Activated naive CD8-positive, alpha-beta T cell treated with anti-CD3 and anti-CD28 coated beads, Interleukin-2, amount 10 ng/mL, durations not matched to agents 7 days and 5 days (primary cell): ENCODE measurements at places on chromosomes 7 and 10. TPM values are rescaled to one million over a fixed set of nuclear protein-coding genes. Genes with fewer than 3 reads are reported as not detected.

The ACTR1A gene
- 64.8 TPM for total RNA-seq

- no peak for DNase-seq
Observed at GRCh38 chr10:110304394-110304779, 333 bp downstream of the SMNDC1 start.

The ZNF853 gene
- total RNA-seq = 4.9 TPM

DNA sequence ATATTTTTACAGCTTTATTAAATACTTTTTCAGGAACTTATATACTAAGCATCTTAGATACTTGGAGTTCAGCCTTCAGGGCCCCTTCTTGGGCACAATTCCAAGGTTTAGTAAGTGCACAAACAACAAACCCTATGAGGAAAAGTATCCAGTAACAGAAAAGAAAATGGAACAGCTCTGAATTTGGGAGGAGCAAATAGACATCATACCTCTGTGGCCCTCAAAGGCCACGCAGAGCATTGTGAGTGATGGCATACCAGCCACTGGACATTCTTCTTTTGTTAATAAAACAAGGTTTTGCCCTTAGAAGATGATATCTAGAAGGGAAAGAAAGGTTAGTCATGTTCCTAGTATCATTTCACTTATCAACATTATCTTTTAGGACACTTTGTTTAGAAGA lies 46.0 kb downstream of the ST7 start:
- DNase-seq = no peak

DNA sequence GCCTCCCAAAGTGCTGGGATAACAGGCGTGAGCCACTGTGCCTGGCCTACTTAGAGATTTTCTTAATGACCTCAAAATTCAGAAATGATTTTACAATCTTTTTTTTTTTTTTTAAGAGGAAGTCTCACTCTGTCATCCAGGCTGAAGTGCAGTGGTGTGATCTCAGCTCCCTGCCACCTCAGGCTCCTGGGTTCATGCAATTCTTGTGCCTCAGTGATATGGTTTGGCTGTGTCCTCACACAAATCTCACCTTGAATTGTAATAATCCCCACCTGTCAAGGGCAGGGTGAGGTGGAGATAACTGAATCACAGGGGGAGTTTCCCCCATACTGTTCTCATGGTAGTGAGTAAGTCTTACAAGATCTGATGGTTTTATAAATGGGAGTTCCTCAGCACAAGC lies 159.9 kb downstream of the DNAJC1 start:
- no peak for DNase-seq

The PLXDC2 gene
- total RNA-seq = 1.0 TPM

GRCh38 chr10:1567152-1567551 lies 170.2 kb downstream of the ADARB2 start:
- DNase-seq = no peak

DNA sequence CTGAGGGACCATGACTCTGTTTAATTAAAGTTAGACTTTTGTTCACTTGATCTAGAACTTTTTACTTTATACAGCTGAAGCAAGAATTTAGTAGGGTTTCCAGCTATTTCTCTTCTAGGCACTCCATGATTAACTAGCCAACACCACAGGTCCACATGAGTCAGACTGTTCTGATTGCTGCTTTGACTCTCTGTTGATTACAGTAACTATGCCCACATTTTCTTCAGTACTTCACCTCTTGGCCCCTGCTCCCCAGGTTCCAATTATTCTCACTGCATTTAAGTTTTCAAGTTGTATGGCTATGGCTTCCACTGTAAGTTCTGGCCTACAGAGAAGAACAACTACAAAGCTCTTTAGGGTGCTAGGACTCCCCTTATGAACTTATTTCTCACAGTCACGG lies 737.2 kb upstream of the IGFBP3 start:
- DNase-seq = no peak

DNA sequence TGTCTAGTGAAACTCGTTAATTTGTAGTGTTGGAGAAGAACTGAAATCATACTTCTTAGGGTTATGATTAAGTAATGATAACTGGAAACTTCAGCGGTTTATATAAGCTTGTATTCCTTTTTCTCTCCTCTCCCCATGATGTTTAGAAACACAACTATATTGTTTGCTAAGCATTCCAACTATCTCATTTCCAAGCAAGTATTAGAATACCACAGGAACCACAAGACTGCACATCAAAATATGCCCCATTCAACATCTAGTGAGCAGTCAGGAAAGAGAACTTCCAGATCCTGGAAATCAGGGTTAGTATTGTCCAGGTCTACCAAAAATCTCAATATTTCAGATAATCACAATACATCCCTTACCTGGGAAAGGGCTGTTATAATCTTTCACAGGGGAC lies 187.6 kb downstream of the CFTR start:
- DNase-seq = no peak
